Dermis blood vessel endothelial cell (primary cell): ENCODE measurements at places on chromosomes 3 and 15.

GRCh38 chr15:66713843-66714508 is 11.9 kb downstream of the SMAD6 start:
- DNase-seq, result no peak

DNA sequence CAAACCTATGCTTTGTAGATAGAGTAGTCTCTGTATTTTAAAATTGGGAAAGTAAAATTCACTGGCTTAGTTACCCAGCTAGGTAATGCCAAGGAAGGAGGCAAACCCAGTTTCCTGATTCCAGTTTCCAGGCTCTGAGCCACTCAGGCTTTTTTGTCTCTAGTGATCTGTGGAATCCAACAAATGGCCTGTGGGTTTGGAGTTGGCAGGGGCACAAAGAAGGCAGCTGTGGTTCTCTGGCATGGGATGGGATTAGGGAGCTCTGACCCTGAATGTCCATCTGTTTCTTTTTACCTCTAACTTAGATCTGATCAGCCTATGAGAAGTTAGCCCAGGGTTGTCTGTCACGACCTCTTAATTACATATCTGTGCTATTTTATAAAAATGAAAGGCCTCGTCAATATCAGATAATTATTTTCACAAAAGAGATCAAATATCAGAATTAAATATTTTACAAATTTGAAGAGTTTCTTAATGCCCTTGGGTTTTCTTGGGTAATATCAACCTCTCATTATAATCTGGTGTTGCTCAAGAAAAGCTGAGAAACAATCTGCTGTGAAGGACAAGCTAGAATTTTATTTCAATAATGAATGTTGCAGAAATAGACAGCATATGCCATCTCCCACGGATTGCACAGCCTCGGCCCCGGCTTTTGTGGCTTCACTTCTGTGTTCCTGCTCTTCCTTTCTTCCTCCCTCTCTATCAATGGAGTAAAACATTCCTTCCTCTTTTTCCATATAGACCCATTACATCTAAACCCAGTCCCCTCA is 63.7 kb upstream of the DAZL start:
- DNase-seq, result no peak

GRCh38 chr3:117252208-117252607 is 542.6 kb downstream of the TUSC7 start:
- DNase-seq, result peak; percentile 12

- DNase-seq, result no peak
Observed at GRCh38 chr15:95085056-95085455, 853.7 kb downstream of the MCTP2 start.

DNA sequence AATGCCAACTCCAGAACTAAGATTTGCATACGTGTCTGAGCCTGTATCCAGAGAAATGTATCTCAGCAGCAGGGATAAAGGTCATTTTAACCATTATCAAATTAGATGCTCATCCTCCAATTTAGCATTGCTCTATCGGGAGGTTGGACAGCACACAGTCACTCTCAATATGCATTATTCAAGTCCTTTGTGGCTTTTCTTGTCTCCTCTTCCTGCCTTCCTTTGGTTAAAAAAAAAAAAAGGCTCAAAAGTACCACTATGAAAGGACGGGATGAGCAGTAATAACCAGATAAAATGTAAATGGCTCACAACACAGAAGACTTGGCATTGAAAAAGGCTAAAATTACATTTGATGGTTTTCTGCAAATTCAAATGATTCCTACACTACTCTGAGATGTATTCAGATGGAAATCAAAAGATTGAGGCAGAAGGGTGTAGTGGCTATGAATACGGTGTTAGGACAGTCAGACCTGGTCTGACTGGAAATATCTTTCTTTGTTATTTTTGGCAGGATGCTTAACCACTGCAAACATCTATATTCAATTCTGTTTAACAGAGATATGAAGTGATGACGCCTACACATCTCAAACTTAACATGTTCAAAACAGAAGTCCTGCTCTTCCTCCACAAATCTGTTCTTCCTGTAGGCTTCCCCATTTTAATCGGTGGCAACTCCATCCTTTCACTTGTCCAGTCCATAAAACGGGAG is 109.6 kb downstream of the ADAMTS9 start:
- peak; percentile 35 for DNase-seq

DNA sequence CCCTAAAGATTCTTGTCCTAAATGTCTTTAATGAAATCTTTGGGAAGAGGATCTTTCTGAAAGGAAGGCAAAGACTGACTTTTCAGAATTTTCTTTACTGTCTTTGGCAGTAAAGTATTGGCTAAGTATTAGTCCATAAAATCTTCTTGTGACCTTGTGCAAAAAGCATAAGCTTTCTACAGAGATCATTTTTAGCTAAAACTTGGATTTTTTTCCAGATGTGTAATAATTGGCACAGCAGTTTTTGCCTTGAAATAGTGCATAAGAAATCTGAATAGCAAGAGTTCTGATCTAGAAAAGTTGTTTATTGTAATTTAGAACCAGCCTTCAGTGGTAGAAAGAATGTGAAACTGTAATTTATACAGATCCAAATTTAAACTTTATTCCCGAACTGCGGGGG is 122.8 kb upstream of the CGNL1 start:
- no peak for DNase-seq

GRCh38 chr3:31546162-31546561 is 13.4 kb downstream of the STT3B start:
- no peak for DNase-seq

DNA sequence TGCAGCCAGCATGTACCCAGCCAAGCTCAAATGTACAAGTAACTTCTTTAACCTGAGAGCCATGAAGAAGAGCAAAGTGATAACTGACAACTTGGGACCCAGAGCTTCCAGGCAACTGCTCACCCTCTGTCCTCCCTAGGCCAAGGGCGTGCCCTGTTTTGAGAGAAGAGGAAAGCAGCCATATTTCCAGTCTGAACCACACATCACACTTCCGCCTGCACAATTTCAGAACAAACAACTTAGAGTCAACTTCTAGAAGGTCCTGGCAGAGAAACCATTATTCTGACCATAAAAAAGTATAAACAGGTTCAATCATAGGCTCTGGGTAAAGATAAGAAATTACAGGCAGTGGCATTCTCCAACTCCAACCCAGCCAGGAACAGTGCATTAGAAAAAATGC is 50.1 kb downstream of the ITGB5 start:
- peak; percentile 19 for DNase-seq

GRCh38 chr3:30042916-30043555 is 563.4 kb upstream of the TGFBR2 start:
- DNase-seq, result peak; percentile 32

GRCh38 chr3:139745831-139746230 is 68.1 kb upstream of the NMNAT3 start:
- no peak for DNase-seq

DNA sequence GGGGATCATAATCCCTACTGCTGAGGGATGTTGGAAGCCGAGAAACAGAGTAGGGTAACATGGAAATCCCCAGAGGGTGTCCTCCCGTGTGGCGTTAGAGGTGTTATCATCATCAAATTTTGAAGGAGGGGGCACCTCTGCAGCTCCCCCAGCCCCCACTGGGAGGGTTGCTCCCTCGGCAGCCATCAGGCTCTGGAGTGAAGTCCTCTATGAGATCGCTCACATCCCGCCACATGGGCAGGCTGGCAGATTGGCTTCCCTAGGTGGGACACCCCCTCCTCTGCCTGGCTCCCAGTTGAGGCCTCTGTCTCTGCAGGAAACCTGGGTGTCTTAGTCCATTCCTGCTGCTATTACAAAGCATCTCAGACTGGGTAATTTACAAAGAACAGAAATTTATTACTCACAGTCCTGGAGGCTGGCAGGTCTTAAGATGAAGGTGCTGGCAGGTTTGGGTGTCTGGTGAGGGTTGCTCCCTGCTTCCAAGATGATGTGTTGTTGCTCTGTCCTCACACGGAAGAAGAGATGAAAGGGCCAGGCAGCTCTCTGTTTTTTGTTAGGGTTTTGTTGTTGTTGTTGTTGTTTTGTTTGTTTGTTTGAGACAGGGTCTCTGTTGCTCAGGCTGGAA is 120.5 kb downstream of the NUP210 start:
- no peak for DNase-seq

DNA sequence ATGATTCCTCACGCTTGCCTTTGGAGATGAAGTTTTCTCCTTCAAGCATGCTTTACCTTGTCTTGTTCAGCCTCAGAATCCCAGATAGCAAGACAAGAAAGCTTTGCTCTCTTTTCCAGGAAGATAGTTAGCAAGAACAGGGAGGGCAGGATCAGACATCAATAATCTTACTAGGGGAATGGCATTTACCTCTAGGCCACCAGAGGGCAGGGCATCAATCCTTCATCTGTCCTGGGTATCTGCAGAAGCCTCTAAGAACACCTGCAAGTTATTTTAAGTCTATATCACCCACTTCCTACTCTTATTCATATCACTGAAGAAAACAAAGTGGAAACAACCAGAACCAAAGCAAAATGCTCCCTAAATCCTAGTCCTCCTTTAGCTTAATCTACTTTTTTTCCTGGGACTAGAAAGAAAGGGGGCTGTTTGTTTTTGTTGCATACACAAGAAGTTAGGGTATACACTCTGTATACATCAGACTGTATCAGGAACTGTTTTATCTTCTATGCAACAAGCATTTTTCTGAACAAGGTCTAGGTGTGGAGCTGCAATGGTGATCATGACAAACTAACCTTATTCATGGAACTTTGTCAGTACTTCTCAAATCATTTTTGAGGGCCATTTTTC is 862.5 kb downstream of the CADM2 start:
- no peak for DNase-seq

DNA sequence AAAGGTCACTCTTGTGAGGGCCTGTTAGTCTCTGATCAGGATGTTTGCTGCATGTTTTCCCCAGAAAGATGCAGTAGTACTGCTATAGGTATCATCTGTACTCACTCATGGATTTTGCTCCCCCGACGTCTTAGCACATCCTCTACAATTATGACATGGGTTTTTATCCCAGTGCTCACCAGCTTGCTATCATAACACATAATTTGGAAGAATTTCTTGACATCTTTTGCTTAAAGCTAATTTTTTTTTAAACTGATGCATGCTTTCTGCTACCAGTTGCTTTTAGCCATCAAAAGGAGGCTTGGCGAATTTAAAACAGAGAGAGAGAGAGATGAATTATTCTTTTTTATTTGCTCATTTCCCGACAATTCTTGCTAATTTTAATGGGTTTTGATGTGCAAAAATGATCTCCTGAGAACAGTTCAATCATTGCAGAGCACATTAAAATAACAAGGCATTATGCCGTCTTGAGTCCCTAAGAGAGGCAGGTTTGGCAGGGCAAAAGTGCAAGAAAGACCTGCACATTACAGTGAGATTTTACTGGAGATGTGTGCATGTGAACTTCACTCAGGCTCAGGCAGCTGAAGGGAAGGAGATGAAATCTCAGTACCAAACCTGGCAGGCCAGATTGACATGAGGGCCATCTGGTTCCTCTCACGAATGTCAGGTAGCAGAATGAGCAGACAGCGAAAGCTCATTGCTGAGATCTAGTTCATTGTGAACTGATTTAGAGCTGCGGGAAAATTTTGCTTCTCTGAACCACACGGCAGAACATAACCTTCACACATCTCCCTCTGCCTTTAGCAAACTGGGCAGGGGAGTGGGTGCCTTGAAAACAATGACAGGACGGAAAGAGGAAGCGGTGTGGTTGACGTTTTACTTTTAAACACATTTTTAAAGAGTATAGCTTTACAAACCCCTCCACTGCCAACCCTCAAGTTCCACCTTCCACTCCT is 25.9 kb upstream of the GOLGA8B start:
- peak; percentile 58 for DNase-seq

DNA sequence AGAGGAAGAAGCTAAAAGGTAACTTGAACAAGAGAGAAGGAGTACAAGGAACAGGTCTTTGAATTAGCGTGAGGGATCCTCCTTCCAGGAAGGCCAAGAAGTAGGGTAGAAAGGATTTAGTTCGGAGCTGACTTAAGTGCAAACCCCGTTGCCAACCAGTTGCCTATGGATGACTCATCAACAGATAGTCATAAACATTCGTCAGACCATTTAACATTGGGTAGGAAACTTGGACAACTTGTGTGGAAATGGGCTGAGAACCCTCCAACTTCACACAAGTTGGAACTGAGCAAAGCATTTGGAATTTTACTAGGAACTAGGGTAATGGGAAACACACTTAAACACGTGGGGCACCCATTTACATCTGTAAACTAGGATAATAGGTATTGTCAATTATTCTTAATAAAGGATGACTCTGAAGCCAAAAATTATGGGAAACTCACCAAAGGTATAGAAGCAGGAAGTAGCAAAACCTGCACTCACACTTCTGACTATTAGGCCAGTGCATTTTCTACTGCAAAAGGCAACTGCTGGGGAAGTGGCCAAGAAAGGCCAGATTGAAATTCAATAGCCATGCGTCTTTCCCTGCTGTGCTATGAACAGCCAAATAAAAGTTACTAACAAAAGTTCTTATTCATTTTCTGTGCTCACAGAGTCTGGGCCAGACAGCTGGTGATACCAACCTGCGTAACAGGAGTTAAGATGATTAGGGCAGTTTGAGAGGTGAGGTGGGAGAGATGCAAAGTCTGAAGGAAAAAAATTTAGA is 174.5 kb upstream of the TMC3 start:
- DNase-seq, result no peak

DNA sequence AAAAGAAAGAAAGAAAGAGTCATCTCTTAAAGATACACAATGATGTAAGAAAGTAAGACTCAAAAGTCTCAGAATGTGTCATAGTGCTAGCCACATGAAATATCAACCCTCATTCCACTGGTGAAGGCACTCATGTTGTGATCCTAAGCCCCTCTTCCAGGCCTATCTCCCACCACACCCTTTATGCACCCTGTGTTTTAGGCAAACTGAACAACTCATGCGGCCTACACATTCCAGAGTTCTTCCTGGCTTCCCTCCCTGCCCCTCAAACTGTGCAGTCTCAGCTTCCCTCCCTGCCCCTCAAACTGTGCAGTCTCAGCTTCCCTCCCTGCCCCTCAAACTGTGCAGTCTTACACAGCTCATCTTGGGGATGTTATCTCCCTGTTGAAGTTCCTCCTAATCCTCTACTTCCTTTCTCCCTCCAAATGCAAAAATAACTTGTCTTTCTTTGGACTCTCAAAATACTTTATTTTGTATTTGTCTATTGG is 69.0 kb upstream of the FNDC3B start:
- DNase-seq, result no peak

GRCh38 chr15:59558851-59559250 is 52.7 kb upstream of the GCNT3 start:
- DNase-seq, result no peak

- peak; percentile 71 for DNase-seq
Observed at GRCh38 chr3:170520996-170521395, 64.9 kb downstream of the SLC7A14 start.

GRCh38 chr3:153591561-153592245 is 429.7 kb downstream of the RAP2B start:
- no peak for DNase-seq

DNA sequence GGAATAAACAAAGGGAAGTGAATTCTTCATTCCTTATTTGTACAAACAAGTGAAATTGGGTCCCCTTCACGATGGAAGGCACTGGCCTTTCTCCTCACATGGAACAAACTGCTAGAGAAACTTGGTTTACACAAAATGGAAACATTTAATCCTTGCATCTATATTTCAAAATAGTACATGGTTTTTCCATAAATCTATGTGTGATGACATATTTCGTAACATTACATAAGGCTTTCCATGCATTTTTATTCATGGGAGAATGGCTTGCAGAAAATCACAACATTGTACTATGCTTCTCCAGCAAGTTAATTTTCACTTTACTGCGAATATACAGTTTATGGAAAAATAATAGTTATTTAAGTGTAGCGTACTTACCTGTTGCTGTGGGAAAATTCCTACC is 81.0 kb upstream of the CDIN1 start:
- DNase-seq, result no peak
